ENCODE measurements at places on chromosomes 5 and 9.

DNA sequence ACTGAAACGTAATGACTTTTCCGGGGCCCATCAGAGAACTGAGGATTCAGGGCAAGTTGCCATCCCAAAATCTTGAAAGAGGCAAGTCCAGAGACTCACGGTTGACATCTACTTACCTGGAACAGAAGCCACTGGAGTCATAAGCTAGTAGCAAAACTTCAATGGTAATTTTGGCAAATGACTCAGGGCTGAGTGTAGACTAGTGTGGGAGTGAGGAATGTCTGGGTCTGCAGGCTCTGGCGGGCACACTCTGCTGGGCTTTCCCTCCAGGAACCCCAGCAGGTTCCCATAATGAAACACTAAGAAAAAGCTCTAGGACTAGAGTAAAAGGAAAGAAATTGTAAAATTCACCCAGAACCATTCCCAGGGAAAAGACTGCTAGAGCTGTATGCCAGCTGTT is 122.9 kb upstream of the NFIL3 start:
- DNase-seq, result no peak

GRCh38 chr9:92942688-92943616 is 4.4 kb upstream of the FGD3 start:
- no peak for DNase-seq

DNA sequence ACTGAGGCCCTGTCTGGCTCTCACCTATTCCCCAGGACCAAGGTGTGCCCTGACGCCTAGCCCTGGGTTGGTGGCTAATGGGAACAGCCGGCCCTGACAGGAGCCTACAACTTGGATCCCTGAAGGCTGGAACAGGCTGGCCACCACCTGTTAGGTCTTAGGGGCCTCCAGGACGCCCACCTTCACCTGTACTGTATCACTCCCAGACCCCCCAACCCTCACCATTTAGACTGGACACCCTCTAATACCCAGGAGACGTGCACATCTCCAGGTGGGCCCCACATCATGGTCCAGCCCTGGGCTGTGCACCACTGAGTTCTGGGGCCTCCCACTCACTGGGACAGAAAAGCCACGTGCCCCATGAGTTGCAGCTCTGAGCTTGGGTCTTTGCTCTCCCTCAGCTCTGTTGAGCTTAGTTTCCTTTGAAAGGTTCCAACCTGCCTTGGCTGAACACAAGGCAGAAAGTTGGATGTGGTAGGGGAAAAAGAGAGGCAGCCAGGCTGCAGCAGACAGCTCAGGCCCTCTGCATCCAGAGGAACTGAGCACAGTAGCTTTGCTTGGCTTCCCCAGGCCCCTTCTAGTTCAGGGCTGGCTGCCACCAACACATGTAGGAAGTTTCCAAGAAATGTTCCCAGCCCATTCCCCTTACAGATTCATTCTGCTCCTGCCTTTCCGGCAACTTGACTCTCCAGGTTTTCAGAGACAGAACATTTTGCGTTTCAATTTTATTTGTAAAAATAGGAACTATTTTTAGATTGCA is 116.8 kb upstream of the TBC1D2 start:
- DNase-seq, result no peak

DNA sequence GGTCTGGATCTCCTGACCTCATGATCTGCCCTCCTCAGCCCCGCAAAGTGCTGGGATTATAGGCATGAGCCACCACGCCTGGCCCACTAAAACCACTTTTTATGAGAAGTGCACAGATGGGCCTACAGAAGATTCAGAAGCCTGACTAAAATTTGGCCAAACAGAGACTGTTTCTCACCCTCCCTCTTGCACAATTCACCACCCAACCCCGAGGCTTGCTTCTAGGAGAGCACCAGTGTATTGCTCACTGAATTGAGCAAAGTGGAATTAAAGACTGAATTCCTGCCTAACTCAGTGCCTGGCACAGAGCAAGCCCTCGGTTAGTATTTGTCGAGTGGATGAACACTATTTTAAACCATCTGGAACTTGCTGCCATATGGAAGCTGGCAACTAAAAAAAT is 3.4 kb upstream of the DCTN4 start:
- no peak for DNase-seq

GRCh38 chr5:14705556-14705955 is 41.0 kb downstream of the OTULIN start:
- no peak for DNase-seq
